D721Med (cell line): ENCODE measurements at places on chromosomes 16 and 17.

DNA sequence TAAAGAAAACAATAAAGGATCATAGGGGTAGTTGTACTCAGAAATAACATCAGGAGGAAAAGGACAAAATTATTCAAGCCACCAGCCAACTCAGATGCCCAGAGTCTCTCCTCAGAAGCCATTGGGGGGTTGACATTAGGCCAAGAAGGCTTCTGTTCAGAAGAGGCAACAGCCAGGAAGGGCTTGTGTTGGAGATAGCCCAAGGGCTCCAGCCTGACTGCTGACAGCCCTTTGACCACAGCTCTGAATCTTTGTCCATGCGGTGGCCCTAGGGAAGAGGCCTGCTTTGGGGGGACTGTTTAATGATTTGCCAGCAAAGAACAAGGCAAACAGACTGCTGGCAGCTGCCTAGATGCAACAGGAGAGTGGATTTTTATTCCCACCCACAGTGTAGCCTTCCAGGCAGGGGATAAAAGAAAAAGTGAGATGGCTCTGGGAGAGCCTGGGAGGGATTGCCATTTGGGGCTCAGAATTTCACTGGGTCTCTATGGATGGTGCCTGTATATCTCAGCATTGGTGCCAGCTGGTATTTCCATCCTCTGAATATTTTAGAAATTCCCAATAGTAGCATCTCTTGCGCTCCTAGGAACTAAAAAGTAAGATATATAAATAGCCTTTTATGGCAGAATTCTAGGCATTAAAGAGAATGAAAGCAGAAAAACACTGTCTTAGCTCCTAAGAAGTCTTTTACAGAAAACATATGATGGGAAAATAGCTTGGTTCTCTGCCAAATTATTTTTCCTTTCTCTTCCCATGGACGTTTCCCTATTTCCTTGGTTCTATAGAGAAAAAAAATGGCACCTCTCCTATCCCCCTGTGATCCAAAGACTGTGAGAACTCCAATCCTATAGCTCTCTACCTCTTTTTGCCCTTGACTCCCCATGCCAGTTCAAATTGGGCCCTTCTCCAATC, 29.4 kb upstream of the SUPT4H1 start:
- no peak for DNase-seq

DNA sequence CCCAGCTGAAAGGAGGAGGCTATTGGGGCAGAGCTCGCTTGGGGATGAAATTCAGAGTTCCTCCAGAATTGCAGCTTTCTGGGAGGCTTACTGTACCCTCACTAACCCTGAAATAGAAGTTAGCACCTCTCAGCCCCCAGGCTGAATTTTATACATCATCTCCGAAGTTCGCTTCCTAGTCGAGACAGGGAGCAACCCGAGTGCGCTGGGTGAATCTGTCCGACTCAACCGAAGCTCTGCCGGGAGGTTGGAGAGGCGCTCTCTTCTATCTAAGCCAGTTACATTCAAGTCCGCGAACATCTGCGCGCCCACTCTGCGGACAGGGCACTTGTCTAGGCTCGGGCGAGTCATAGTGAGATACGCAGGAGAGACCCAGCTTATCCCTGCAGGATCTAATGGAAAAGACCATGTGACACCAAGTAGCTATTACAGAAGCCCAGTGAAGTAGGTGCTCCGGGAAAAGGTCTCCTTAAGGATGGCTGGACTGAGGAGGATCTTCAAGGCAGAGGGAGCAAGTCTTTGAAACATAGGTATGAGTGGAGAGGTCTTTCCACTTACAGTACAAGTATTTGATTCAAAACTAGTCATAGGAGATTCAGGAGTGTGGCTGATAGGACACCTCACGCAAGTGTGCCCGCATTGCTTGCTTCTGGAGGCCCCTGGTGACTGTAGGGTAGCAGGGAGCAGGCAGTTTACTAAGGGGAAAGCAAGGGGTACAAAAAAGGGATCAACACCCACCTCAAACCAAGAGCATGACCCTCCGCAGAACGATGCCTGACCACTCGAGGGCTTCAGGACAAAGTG, 646 bp upstream of the HES7 start:
- no peak for DNase-seq

DNA sequence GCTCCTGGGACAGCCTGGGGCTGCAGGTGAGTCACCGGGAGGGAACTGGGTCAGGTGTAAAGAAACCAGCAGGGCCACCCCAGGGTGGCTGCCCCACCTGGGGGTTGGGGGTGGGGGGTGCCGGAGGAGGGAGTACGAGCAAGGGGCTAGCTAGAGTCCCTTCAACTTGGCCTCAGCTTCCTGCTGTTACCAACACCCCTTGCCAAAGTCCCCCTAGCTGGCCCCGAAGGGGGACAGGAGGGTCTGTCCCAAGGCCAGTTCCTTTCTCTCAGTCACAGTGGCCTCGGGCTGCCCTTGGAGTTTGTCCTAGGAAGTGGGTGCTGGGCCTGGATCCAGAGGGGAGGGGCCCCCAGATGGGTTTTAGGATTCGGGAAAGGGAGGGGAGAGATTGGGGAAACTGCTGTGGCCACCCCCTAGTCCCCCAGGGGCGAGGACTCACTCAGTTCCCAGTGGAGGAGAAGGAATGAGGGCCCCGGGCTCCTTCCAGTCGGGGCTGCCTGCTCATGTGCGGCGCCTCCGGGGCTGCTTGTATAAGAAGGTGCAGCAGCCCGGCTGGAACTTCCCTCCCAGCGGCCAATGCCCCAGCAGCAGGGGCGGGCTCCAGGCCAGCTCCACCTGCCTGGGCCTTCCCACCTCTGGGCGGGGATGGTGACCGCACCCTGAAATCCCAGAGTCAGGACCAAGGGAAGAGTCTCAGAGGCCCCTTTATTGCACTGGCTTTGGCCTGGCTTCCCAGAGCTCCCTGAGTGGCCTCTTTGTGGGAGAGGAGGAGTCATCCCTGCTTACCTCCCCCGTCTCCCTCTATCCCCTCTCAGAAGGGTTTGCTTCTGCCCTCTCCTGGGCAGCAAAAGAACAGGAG, 7.3 kb downstream of the ARHGAP27 start:
- DNase-seq, result no peak

DNA sequence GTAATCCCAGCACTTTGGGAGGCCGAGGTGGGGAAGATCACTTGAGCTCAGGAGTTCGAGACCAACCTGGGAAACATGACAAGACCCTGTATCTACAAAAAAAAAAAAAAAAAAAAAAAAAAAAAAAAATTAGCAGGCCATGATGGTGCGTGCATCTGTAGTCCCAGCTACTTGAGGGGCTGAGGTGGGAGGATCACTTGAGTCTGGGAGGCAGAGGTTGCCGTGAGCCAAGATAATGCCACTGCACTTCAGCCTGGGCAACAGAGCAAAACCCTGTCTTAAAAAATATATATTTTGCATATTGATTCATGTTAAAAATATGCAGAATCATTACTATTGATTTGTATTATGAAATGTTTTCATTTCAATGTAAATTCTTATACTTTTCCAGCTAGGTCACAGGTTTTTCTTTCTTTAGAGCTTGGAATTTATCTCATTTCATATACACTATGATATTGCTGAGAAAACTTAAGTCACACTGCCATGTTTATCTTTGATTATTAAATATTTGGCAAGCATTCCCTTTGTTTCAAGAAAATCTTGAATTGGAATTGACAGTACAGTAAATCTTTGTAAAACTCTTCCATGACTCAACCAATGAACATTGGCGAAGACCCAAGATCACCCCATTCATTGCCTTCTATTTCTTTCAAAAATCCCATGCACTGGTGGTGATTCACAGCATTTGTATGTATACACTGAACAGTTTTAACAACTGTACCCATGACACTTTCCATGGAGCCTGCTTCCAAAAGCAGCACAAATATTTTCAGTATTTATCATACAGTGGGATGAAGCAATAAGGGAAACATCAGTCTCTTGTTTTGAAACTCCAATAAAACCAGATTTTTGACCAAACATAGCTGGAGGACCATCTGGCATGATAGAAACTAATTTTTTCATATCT, 83.5 kb upstream of the TNRC6A start:
- DNase-seq, result no peak

DNA sequence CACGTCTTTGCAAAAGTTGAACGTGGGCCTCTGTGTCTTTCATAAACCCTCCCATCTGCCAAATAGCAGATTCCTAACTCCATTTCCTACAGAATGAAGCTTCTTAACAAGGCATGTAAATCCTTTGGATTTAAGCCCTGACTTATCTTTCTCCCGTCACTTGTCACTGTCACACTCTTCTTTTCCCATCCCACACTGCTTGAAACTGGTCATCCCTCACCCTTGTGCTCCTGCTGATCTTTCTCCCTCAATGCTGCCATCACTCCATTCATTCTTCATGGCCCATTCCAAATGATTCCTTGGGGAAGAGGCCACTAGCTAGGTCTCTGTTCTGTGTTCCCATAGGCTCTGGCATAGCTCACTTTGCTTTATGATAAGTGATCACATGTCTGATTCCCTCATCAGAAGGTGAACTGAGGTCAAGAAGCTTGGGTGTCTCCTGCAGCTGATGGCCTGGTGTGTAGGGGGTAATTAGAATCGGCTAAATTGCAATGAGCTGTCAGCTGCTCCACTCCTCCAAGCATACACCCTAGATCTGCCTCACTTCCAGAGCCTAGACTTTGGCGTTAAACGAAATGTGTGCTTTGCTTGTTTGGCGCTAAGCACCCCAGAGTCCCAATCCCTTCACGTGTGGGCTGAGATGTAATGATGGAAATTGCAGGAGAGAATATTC, 61.7 kb downstream of the PECAM1 start:
- no peak for DNase-seq

DNA sequence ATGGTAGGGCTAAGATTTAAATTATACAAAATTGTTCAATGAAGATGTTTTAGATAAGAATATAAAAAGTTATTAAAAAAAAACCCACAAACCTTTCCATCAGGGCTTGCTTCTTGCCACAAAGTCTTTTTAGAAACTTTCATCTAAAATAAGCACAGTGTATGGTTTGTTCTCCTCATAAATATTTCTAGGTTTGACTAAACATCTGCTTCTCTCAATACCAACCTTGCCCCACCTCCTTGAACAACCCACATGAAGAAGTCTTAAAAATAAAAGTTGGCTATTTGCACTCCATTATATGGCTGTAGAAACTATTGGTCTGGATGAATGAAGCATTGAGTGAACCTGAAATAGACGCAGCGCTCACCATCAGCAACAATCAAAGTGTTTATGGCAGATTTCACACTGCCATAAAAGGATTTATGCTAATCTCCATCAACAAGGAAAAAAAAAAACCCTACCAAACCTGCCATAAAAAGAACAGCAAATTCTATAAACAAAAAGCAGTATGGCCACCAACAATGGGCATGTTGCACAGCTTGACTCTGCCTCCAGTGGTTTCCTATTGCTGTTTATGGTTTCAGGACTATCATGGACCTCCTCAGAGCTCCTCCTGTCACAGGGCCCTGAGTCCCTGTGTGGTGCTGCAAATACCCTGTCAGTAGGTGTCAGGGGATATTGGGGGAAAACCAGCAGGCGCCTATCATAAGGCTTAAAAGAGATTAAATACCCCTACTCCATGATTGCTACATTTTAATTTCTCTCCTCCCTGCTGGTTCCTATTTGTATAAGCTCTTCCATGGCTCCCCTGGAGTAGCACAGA, 37.6 kb downstream of the SNX11 start:
- DNase-seq, result no peak

- no peak for DNase-seq
Measured at GRCh38 chr17:55990332-55991006, 162.8 kb upstream of the ANKFN1 start.

DNA sequence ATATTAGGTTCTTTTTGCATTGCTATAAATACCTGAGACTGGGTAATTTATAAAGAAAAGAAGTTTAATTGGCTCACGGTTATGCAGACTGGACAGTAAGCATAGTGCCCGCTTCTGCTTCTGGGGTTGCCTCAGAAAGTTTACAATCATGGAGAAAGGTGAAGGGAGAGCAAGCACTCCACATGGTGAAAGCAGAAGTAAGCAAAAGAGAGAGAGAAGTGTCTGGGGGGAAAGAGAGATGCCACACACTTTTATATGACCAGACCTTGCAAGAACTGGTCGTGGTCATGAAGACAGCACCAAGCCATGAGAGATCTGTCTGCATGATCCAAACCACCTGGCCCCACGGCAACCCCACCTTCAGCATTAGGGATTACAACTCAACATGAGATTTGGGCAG, 45.4 kb downstream of the KCNJ16 start:
- no peak for DNase-seq

DNA sequence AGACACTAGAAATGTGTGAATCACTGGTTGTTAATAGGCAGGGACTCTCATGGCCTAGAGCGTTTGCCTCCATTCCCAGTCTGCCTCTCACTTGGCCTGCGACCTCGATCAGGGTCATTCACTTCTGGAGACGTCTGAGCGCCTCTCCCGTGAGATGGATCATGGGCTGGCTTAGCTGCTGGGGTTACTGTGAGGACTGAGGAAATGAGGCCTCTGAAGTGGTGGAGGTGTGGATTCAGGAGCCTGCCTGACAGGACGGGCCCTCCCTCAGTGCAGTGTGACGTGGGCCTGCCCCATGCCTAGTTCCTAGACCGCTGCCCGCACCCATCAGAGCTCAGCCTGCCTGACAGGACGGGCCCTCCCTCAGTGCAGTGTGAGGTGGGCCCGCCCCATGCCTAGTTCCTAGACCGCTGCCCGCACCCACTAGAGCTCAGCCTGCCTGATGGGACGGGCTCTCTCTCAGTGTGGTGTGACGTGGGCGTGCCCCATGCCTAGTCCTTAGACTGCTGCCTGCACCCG, 61.9 kb downstream of the BANP start:
- no peak for DNase-seq

- no peak for DNase-seq
Measured at GRCh38 chr17:77640916-77641605, 317.4 kb upstream of the TNRC6C start.

- no peak for DNase-seq
Measured at GRCh38 chr17:79252886-79253285, 178.3 kb downstream of the ENGASE start.
